Fibroblast of skin of left quadriceps (primary cell): ENCODE measurements at places on chromosomes 12 and 14.

DNA sequence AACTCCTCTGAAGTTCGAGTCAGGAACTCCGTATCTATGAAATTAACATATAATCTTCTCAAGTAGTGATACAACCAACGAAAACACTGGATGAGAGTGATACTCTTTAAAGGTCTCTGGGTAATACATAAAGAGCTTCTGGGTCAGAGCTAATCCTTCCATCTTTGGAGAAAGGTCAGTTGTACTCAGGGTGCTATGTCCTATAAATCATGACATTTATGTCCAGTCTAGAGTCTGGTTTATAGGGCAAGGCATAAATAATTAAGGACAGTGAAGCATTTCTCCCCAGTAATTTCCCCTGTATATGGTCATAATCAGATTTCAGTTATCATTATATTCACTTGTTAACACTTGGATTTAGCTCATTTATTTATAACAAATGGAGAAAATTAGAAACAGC, 90.6 kb downstream of the ACSS3 start:
- no peak for DNase-seq

DNA sequence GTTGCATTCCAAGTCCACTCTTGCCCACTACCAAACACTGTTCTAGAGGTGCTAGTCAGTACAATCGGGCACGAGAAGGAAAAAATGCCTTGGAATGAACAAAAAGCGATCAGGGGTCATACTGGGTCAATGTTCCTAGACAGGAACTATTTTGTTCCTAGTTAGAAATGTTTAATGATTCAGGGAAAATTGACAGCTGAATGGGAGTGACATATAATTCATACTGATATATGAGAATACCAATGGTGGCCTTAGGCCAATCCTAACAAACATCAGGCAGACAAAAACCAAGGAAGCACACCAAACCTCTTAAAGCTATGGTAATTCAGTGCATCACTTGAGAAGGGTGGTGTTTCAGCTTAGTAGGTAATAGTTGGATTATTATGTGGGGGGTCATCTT, 51.1 kb downstream of the ANAPC7 start:
- no peak for DNase-seq

DNA sequence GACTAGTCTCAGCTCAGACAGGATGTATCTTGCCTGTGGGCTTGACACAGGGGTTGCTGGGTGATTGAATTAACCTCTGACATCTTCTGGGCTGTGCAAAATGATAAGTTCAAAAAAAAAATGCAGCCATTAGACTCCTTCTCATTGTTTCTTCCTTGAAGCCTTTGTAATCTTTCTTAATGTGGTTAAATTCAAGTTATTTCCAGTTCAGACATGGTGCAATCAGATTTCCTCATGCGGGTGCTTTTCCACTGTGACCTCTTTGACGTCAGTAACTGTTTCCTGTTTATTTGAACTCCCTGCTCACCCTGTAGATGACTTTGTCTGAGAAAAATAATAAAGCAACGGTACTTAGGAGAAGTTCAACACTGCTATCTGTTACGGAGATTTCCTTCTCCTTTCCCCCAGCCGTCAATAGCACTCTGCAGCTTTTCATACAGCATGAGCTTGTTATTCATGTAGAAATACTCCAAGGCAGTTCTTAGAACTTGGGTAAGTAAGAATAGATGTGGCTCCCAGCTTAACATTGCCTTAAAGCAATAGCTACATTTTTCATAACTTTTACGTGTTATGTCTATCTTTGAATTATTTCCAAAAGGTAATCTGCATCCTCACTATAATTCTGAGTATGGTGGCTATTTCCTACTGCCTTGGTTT, 155.5 kb downstream of the PRKCH start:
- peak; percentile 64 for DNase-seq

GRCh38 chr12:60704171-60704914, 1108.5 kb downstream of the SLC16A7 start:
- no peak for DNase-seq

- no peak for DNase-seq
Measured at GRCh38 chr14:35932659-35933159, 106.6 kb downstream of the BRMS1L start.

GRCh38 chr12:15797818-15798217, 8.6 kb upstream of the EPS8 start:
- DNase-seq, result no peak

GRCh38 chr12:110568752-110569151, 14.4 kb downstream of the PPTC7 start:
- DNase-seq, result no peak

DNA sequence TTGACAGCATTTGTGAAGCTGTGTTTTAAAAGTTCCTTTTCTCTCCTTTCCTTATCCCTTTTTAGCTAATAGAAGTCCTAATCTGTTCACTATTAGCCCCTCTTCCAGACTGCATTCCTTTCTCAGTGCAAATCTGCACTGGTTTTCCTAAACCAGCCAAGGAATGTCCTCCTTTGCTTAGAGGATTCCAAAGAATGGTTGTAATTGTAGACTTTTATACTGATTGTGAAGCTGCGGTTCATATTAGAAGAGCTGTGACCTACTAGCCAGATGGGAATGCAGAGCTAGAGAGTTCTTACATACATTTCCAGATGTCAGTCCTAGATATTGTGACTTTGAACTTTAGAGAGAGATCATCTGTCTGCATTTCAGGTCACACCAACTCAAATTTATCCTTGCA, 79.8 kb downstream of the MYRFL start:
- peak; percentile 91 for DNase-seq

GRCh38 chr12:130956456-130957303, 3.0 kb downstream of the ADGRD1 start:
- DNase-seq, result no peak

DNA sequence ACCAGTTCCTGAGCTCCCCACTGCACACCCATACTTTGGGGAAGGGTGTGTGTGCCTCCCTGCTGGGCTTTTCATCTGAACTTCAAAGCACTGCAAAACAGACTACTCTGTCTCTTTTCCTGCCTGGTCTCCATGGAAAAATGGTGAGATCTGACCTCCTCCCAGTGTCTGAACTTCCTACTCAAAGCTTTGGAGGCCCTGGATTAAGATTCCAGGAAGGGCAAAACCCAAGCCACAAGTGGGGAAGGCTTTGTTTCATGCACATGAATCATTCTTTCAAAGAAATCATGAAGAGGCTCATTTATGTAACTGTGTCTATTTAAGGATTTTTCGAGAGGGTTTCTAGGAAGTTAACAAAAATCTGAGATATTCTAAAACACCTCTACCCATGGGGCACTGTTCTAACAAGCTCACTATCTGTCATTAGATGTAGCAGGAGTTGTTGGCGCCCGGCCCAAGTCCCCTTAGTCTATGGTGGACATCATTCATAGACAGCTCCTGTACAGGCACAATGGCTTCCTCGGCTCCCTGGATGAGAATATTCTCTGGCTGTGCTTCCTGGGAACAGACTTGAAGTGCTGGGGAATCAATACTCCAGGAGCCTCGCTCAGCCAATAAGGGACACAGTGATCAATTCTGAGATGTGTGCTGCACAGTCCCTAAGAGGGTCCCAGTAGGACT, 224.0 kb downstream of the KTN1 start:
- no peak for DNase-seq

GRCh38 chr12:25377469-25378177, 126.9 kb upstream of the KRAS start:
- DNase-seq, result peak; percentile 47

GRCh38 chr14:88791252-88791621, 1.5 kb downstream of the EML5 start:
- DNase-seq, result no peak

DNA sequence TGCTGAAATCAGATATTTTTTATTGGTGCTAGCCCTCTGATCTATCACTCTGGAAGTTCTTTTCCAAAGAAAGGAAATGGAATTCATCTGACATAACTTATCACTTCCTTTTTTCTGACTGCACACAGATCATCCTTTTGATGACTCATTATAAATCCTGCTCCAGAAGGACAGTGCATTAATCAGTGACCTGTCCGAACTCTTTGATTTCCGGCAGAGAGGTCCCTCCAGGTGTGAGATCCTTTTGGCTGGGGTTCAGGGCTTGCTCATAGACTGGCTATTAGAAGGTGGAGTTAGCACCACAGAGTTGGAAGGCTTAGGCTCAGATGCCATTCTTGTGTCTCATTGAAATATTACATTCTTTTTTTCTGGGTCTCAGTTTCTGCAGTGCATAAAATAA, 328.2 kb downstream of the ZFP36L1 start:
- DNase-seq, result no peak

DNA sequence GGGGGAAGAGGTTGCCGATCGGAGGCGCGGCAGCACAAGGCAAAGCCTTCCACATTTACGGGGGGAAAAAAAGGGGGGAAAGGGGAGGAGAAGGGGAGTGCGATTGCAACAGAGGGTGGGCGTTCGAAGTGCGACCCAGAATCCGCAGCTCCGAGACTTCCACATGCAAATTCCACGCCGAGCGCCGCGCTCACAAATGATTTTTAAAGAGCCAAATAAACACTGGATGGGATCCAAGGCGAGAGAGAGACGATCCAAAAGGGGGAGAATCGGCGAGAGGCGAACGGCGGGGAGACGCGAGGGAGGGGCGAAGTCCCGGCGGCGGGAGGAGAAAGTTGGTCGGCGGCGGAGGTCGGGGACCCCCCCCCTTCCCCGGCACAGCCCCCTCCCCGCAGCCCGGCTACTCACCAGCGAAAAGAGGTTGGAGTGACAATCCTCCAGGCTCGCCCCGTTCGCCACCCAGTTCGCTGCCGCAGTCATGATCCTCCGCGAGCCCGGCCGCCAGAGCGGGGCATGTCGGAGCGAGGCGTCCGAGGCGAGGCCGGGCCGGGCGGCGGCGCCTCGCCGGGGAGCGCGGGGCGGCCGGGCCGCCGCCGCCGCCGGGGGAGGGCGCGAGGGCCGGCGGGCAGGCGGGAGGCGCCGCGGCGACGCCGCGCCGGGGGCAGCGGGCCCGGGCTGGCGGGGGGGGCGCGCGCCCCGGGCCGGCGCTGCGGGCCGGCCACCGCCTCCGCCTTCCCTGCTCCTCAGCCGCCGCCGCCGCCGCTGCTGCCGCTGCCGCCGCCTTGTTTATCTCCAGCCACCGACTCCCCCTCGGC, 634 bp downstream of the MED13L start:
- peak; percentile 55 for DNase-seq

DNA sequence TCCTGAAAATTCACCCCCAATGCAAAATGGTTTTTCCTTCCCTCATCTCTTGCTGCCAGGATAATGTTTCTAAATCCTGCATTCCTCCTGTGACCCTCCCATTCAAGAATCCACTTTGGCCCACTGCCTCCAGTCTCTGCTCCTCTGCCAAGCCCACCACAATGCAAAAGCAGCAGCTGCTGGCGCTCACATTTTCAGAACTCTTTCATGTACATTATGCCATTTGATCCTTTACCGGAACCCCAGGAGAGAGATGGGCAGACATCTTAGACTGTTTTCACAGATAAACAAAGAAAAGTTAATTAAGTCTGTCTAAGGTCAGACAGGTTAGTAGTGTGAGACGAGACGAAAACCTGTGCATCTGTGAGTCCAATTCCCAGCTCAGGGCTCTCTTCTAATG, 12.9 kb downstream of the LRIG3 start:
- DNase-seq, result no peak

DNA sequence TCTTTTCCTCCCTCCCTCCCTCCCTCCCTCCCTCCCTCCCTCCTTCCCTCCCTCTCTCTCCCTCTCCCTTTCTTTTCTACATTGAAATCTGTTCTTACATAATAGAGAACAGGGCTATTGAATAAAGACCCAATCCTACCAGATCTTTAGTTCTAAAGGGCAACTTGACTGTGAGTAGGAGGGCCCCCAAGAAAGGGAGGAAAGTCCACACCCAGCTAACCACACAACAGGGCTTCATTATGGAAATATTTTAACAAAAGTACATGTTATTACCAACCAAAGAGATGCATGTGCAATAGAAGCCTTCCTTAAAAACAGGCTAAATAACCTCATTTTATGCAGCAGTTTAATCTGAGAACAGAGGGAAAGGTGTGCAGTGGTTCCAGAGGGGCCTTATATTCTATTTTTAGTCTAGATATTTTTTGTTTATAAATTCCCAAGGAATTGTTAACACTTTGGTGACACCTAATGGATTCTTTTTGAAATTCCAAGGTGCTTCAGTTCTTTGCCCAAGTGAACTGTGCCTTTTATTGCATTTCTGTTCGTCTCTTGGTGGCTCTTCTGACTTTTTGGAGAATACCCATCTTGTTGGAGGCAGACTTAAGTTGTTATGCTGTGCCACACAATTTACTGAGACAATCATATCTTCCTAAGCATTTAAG, 63.0 kb downstream of the GNS start:
- DNase-seq, result peak; percentile 20
